ENCODE measurements at places on chromosomes 3 and 15.

DNA sequence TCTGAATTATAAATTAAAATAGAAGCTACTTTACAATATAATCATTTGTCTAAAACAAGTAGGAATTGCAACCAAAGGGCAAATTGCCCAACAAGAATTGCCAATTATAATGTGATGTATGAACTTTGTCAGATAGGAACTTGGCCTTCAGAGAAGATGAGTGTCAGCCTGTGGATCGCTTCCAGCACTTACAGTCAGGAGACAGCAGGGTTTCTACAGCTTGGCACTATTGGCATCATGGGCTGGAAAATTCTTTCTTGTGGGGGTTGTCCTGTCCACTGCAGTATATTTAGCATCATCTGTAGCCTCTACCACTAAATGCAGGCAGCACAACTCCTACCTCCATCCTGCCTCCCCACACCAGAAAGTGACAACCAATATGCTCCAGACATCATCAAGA is 48.1 kb upstream of the CRBN start:
- DNase-seq = no peak

DNA sequence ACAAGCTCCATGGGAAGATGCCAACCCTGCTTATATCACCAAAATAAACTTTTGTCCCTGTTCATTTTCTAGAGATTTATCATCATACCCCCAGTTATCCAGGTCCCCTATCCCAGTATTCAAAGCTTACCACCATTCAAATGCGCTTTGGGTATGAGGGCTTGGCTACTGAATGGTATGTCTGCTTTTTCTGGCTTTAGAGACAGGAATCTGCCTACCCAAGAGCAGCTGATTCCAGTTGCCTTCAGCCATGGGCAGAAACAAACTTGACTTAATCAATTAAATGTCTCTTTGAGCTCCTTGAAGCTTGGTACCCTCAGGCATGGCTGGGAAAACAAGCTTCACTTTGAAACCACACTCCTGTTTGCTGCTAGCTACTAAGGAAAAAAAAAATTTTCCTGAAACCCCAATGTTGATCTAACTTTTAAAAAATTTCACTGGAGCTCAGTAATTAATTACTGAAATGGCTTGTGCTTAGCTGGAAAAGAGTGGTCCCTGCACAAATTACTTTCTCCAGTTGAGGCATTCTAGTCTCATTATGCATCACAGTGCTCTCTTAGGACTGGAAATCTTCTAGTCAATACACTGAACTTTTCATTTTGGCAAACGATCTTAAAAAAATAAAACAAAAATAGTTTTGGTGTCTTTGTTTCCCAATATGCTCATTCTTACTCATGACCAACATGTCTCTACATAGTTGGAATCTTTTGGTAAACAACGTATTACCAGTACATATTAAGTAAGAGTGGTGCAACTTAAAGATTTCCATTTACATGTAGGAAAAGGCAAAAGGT is 242.8 kb downstream of the DTWD1 start:
- DNase-seq = no peak

DNA sequence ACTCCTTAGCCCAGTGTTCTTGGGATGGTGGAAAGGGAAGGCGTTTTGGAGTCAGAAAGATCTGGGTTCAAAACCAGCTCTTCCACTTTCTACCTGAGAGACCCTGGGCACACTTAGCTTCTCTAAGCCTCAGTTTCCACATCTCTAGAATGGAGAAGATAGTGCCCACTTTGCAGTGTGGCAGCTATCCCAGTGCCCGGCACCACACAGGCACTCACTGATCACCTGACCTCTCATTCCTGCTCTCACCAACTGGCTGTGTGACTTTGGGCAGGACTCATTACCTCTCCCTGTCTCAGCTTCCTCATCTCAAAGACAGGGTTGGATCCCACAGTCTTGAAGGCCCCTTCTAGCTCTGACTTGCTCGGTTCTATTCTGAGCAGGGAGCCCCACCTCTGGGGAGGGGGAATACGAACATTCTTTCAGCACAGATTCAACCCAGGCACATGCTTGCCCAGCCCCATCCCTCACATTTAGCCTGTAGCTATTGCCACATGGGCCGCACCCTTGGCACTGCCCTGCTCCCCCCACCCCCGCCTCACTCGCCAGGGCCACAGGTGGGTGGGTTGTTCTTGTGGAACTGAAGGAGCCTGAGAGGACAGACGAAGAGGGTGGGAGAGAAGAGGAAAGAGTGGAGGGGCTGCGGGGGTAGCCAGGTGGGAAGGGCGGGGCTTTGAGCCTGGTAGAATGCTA is 39.2 kb downstream of the EPHB3 start:
- peak; percentile 46 for DNase-seq

GRCh38 chr15:93460717-93461116 is 371.7 kb upstream of the RGMA start:
- no peak for DNase-seq

- DNase-seq = no peak
Measured at GRCh38 chr3:128222796-128223385, 69.6 kb downstream of the EEFSEC start.

DNA sequence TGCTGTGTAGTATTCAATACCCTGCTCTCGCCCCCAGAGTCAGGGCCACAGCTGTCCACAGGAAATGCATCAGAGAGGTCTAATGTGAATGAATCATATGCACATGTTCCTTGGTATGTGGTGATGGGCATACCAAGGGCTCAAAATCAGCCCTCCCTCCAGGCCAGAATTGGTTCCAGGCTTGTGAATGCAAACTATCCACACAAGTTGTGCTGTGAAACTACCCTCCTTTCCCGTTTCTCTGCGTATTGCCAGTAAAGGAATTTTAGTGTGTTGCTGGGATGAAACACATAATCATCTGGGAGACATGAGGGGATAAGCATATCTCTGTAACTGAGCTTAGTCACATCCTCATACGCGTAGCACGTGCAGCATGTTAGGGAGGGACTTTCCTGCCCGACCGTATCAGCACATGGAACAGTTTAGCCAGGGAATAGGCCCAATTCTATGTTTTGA is 9.2 kb upstream of the MME start:
- DNase-seq = no peak

DNA sequence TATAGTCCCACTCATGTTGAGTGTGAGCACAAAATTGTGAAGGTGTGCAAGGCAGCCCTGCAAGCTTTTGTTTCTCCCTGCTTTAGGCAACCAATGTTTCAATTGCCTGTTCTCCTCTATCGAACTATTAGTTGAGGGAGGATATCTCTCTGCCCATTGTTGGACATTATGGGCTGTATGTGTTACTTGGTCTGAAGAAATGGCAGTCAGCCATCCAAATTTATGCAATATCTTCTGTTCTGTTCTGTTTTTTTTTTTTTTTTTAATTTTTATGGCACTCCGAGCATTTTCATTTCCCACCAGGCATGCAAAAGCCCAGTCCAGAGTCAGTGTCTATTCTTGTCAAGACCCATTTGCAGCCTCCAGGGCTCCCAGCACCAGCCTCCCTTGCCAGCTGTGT is 44.0 kb downstream of the ANAPC13 start:
- no peak for DNase-seq

DNA sequence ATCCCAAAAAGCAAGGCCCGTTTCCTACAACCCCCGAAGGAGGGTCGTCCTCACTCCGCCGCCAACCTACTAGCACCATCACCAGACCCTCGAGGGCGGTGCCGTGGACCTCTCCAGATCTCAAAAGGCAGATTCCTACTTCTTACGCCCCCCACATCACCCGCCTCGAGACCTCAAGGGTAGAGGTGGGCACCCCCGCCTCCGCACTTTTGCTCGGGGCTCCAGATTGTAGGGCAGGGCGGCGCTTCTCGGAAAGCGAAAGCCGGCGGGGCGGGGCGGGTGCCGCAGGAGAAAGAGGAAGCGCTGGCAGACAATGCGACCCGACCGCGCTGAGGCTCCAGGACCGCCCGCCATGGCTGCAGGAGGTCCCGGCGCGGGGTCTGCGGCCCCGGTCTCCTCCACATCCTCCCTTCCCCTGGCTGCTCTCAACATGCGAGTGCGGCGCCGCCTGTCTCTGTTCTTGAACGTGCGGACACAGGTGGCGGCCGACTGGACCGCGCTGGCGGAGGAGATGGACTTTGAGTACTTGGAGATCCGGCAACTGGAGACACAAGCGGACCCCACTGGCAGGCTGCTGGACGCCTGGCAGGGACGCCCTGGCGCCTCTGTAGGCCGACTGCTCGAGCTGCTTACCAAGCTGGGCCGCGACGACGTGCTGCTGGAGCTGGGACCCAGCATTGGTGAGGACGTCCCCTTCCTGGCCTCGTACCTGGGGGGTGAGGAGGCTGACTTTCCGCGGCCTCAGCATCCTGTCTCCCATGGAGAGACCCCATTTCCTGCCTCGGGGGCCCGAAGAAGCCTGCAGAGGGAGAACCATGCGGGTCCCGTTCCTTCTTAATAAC is at the start of gene MYD88:
Gene MYD88 (plus strand): TSS at position 313 of the 842 bp plus-strand sequence. CDS start 40 bp downstream, at position 353.
- DNase-seq = peak; percentile 99

GRCh38 chr3:170007031-170007663 is 30.6 kb upstream of the GPR160 start:
- DNase-seq = peak; percentile 51

GRCh38 chr15:86213420-86213819 is 133.7 kb downstream of the AGBL1 start:
- no peak for DNase-seq

- DNase-seq = no peak
Measured at GRCh38 chr3:135556174-135556573, 409.4 kb upstream of the PPP2R3A start.

GRCh38 chr3:4474683-4475490 is 7.8 kb upstream of the SUMF1 start:
- DNase-seq = no peak

- DNase-seq = no peak
Measured at GRCh38 chr15:28184166-28184565, 85.1 kb upstream of the OCA2 start.

GRCh38 chr3:98733053-98733811 is 29.9 kb upstream of the ST3GAL6 start:
- no peak for DNase-seq

GRCh38 chr3:18512007-18512406 is 86.9 kb upstream of the SATB1 start:
- no peak for DNase-seq

GRCh38 chr3:101091489-101091888 is 98.3 kb upstream of the ABI3BP start:
- DNase-seq = no peak

DNA sequence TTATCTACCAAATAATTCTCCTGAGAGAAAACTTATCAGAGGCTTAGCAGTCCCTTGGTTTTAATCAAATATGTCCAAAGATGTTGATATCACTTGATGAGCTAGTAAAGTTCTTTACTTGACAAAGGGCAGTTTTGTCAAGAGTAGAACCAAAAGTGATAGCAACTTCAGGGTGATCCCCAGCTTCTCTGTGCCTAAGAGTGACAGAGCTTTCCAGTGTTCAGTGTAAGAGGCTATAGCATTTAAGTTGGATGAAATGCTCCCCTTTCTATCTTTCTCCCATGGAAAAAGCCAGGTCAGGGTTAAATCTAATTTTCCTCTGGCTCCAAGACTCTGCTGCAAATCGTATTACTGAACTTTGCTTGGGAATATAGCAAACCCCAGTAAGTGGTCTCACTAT is 120.8 kb downstream of the UNC13C start:
- DNase-seq = no peak

- peak; percentile 25 for DNase-seq
Measured at GRCh38 chr15:25170781-25171110, 216.0 kb downstream of the SNRPN start.

- no peak for DNase-seq
Measured at GRCh38 chr3:65960087-65960486, 78.6 kb downstream of the MAGI1 start.

DNA sequence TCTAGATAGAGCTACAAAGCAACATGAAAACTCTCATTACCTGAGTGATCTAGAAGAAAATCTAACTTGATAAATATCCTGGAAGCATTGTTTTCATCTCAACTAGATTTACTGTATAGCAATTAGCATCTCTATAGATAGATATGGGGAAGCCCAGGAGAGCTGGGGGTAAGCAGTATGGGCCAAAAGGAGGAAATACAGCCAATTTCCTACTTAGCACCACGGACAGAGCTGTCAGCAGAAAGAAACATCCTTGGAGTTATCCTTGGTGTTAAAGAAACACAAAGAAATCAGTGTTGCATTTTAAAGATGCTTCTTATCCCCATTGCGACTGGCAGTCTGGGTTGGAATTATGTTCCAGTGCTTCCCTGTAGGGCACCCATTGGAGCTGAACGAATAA is 126.2 kb downstream of the TIGIT start:
- DNase-seq = no peak

DNA sequence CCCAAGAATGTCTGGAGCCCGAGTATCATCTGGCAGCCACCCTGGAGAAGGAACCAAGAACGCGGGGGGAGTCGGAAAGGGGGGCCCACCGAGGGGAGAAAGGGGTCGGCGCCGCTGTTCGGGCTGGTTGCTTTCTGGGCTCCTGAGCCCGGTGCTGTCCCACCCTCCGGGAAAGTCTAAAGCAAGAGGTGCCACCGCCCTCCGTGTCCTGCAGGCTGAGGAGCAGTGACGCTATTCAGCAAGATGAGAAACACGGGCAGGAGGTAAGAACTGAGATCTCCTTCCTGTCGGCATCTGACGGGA is 234.8 kb downstream of the XXYLT1 start:
- DNase-seq = no peak

DNA sequence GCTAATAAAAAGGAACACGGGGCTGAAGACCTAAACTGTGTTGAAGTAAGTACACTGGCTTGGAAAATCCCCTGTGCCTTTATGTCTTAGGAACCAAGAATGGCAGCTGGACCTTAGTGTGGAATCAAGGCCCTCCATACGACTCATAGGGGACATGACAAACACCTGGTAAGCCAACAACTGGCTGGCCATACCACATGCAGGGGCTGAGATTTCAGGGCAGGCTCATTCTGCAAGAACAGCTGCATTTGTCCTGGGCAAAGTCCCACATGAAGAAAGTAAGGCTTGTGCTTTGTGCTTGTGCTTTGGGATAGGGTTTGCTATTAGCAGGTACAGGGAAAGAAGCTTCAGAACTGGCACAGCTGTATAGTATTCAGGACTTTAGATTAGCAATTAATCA is 18.0 kb downstream of the ETV5 start:
- no peak for DNase-seq

- no peak for DNase-seq
Measured at GRCh38 chr15:99197856-99198255, 51.5 kb downstream of the TTC23 start.

- DNase-seq = peak; percentile 22
Measured at GRCh38 chr3:96863129-96863740, 48.8 kb downstream of the EPHA6 start.

GRCh38 chr3:69715204-69715603 is 24.1 kb upstream of the MITF start:
- DNase-seq = no peak

DNA sequence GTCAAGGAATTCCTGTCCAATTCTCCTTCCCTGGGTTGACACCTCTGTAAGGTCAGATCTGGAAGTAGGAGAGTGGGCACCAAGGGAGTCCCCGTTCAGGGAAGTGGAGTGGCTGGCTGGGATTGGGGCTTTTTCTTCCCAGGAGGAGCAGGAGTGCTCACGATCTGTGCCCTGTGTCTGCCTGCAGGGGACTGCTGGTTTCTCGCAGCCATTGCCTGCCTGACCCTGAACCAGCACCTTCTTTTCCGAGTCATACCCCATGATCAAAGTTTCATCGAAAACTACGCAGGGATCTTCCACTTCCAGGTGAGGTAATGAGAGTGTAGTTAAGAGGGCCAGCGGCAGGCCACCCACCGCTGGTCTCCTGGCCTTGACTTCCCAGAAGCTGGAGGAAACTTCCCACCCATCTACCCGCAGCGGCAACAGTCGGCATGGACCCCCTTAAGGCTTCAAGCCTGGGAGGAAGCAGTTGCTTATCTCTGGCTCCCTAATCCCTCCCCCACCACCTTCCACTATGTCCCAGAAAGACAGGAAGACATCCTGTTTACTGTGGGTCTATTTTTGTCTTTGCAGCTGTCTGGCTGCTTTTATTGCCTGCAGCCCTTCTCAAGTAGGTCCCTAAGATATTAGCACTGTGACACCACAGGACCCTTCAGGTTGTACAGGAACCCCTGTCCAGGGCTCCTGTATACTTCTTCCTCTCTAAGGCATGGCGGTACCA is 26.8 kb downstream of the CAPN3 start:
- DNase-seq = no peak
